ENCODE measurements at places on chromosomes 3 and 15. TPM values are rescaled to one million over a fixed set of nuclear protein-coding genes. Genes with fewer than 3 reads are reported as not detected.

Gene PAQR9
- not detected for total RNA-seq

Gene MOBP
- not detected for total RNA-seq

Gene RMDN3
- total RNA-seq, result 18.0 TPM

Gene TLR9
- total RNA-seq, result not detected

Gene CASR
- total RNA-seq, result not detected
